Brain pericyte (primary cell): ENCODE measurements at places on chromosomes 12 and 14.

- DNase-seq, result no peak
These were observed 311.9 kb downstream of the DUSP6 start for GRCh38 chr12:89040146-89040964.

DNA sequence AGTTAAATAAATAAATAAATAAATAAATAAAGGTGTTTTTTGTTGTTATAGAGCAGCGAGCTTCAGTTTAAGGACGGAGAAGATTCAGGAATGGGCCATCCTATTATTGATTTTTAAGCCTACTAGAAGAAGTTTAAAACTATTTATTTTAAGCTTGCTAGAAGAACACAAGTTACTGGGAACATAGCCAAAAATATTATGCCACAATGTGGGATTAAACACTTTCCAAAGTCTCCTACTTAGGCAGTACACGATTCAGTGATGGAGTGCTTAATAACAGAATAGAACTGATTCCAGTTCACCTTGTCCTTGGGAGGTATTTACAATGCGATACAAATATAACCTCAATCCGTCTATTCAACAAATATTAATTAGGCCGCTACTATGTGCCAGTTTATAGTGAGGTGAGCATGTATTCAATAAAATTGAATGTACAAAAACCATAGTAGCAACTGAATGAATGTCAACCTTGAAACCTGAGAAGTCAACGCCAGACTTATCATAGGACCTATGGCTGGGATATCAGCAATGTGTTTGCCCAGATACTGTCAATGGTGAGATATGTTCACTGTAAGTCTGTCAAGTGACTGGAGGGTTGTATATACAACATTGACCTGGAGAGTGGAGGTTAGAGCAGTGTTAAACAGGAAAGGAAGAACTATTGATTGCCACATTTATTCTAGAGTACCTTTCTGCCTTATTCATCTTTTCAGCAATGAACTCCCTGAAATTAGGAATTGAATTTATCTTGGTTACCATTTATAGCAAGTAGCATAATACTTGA is 486.4 kb downstream of the TMTC2 start:
- no peak for DNase-seq

GRCh38 chr14:93266127-93266526 is 59.1 kb downstream of the UBR7 start:
- no peak for DNase-seq

- DNase-seq, result no peak
These were observed 758.3 kb downstream of the C12orf50 start for GRCh38 chr12:87270919-87271318.

DNA sequence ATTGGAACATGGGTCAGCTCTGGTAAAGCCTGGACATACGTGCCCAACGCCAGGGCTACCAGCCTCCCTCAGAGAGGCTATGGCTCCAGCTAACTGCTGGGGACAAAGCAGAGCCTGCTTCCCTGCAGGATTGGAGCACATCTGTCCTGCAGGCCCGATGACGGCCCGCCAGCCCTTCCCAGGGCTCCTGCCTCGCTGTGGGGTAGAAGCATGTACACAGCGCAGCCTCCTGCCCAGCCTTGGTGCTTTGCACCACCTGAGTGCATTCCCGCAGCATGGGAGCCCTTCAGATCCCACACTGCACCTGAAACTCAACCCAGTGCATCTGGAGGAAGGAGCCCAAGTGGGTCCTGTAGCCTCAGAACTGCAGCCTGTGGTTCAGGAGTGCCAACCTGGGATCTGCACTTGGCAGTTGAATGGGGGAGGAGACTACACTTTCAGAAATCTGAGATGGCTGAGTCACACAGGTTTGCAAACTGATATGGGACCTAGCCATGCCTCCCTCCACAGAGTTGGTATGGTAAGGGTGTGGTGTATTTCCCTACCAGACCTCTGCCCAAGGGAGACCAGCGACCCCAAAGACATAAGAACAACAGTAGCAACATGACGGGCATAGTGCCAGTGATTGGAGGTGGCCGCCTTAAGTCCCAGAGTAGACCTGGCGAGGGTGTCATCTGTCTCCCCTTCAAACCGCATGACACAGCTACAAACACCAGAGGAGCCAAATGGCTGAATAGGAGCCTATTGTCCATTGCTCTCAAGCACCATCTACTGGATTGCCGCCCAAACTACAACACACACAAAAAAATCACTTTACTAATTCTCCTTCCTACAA is 273.9 kb upstream of the MIS18BP1 start:
- no peak for DNase-seq

DNA sequence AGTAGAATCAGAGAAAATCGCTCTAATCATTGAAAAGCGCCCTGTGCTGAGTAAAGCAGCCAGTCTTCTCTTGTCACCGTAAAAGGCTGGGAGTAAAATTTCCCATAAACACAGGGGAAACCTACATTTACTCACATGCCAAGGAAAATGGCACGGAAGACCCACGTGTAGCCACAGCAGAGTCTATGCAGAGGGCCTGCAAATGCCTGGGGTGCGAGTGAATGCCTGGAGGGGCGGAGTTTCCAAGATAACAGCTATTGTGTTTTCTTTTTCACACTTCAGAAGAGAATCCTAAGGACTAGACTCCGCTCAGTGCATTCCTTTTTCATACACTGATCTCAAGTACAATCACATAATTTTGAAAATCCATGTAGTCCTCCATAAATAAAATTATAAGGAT is 159.9 kb upstream of the FOXN3 start:
- DNase-seq, result no peak

DNA sequence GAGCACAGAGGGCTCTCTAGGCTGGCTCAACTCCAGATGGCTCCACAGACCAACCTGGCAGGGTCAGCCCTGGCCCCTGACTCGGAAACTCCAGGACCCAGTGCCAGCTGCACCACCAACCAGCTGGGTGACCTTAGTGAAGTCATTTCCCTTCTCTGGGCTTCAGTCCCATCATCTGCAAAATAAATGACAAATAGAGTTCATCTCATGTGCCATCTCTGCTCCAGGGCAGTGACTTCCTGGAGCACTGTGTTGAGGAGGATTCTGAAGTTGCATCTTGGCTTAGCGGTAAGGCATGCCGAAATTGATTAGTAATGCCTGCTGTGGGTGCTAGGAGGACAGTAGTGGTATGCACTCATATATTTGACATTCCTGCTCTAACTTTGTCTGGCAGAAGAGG is 31.5 kb downstream of the DTX1 start:
- no peak for DNase-seq

- no peak for DNase-seq
These were observed 26.3 kb downstream of the PAPLN start for GRCh38 chr14:73263606-73264005.

GRCh38 chr14:77301103-77301502 is 19.6 kb downstream of the POMT2 start:
- no peak for DNase-seq

GRCh38 chr12:121397521-121397920 is 2.4 kb upstream of the RNF34 start:
- DNase-seq, result no peak

- DNase-seq, result no peak
These were observed 121.3 kb downstream of the PDE3A start for GRCh38 chr12:20489645-20490044.

- no peak for DNase-seq
These were observed 610.7 kb upstream of the TMEM132C start for GRCh38 chr12:127656266-127656665.

GRCh38 chr14:59422069-59422881 is 42.9 kb downstream of the GPR135 start:
- no peak for DNase-seq

GRCh38 chr12:51023625-51024382 is 2.4 kb downstream of the SLC11A2 start:
- no peak for DNase-seq

DNA sequence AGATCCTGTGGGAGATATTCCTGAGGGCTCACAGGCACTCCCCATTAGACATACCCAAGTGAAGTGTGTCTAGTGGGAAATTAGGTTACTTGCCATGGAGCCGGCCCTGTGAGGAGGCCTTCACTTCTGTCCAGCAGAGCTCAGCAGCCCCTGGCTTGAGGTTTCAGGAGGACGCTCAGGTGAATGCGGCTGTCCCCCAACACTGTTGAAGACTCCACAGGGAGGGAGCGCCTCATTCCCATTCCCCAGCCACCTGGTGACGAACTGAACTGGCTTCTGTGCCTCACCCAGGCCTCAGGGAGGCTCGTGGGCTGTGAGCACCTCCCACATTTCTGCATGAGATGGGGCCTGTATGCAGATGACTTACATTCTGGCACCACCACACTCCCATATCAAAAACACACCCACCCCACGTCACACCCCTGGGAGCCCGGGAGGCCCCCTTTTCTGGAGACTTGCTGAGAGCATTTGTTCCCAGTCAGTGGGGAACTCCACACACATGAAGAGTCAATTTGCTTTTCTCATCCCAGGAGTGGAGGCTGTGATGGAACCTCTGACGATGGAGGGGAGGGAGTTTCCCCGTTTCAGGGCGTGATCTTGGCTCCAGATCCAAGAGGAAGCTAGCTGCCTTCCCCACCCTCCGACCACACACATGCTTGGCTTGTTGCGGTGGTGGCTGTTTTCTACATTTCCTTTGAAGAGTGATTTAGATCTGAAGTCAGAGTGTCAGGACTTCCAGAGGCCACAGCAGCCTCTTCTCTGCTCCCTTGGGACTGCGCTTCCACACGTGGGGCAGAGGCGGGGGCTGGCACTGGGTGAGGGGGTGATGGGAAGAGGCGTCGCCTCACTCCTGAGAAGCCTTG is 120.7 kb downstream of the ADGRD1 start:
- no peak for DNase-seq

- no peak for DNase-seq
These were observed 237.4 kb upstream of the PWP1 start for GRCh38 chr12:107448198-107448597.

- no peak for DNase-seq
These were observed 25.9 kb upstream of the ESRRB start for GRCh38 chr14:76349993-76350392.

GRCh38 chr12:58801986-58802385 is 118.3 kb downstream of the LRIG3 start:
- no peak for DNase-seq

GRCh38 chr12:31645924-31646323 is 13.6 kb upstream of the ETFBKMT start:
- DNase-seq, result no peak

DNA sequence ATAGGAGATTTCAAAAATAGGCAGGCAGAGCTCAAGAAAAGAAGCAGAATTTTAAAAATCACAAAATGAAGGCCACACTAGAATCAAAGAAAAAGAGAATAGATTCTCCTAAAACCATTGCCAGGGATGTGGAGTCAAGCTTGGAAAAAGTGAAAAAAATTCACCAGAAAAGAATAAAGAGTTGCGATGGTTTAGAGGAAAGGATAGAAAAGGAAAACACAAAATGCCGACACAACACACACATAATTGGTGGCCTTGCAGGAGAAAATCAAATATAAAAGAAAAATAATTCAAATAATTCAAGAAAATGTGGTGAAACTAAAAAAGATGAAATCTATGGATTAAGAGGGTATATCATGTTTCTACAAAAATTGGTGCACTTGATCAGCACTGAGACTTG is 181.6 kb upstream of the C14orf180 start:
- DNase-seq, result no peak

DNA sequence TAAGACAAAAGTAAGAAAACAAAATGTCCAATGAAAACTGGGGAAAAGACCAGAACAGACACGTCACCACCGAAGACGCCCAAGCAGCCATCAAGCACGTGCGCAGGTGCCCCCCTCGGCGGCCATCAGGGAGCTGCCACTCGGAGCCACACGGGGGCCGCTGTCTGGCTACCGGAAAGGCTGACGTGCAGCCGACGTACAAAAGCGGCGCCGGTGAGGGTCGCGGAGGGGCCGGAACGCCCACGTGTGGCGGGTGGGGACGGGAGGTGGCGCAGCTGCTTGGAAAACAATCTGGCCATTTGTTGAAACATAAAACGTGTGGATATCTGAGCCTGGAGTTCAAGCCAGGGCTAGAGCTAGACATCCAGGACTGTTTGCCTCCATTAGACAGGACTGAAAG is 60.7 kb downstream of the GALNT9 start:
- no peak for DNase-seq

DNA sequence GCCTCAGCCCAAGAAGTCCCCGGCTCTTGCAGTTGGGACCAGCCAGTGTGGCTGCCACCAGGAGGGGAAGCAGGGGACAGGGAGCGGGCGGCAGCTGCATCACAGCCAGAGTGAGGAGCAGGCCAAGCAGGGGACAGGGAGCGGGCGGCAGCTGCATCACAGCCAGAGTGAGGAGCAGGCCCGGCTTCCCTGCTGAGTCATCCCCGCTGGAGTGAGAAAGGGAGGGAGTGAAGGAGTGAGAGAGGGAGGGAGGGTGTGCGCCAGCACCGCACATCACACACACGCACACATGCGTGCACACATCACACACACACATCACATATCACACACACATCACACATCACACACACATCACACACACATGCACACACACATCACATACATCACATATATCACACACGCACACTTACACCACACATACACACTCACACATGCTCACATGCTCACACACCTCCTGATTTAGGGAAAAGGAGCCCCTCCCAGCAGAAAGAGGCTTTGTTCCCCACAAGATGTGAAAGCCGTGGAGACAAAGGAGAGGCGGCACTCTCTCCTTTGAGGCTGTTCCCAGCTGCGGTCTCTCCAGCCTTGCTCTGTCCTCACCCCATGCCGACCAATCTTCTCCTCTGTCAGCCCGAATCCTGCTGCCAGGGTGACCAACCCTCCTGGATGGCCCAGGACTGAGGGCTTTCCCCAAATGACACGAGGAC is 16.7 kb upstream of the ZDHHC22 start:
- no peak for DNase-seq

DNA sequence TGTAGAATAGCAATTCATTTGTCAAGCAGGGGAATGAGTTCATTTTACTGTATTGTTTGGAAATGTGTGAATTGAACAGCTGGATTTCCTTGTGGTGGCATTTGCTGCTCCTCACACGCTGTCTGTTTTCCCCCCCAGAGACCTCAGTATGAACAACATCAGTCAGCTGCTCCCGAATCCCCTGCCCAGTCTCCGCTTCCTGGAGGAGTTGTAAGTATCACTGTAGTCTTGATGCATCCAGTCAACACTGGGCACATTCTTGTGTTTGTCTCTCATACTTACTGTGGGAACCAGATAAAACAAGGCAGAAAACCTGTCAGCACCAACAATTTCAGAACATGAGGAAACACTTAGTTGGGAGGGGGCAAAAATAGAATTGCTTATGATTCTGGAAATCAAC is 64.9 kb downstream of the LGR5 start:
- DNase-seq, result no peak

- DNase-seq, result no peak
These were observed 2.0 kb upstream of the ANKRD9 start for GRCh38 chr14:102511538-102511937.

- DNase-seq, result no peak
These were observed 111.7 kb upstream of the MIS18BP1 start for GRCh38 chr14:45364565-45365156.

DNA sequence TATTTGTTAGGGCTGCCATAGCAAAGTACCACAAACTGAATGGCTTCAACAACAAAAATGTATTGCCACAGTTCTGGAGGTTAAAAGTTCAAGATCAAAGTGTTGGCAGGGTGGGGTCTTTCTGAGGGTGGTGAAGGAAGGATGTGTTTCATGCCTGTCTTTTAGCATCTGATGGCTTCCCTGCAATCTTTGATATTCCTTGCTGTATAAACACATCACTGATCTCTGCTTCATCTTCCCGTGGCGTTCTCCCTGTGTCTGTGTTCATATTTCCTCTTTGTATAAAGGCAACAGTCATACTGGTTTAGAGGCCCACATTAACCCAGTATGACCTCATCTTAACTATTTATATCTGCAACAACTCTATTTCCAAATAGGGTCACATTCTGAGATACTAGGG is 167.5 kb downstream of the BTG1 start:
- no peak for DNase-seq

GRCh38 chr12:24752763-24753462 is 196.0 kb downstream of the BCAT1 start:
- DNase-seq, result no peak
